Type B pancreatic cell (in vitro differentiated cells): ENCODE measurements at places on chromosomes 2 and 18. TPM values are rescaled to one million over a fixed set of nuclear protein-coding genes. Genes with fewer than 3 reads are reported as not detected.

GPR45 gene
- not detected in 2 replicates for total RNA-seq

SPHKAP gene
- total RNA-seq: 0.51 TPM in 1 of 2 replicates, not detected in the other

CKAP2L gene
- 9.7 and 25.4 TPM in 2 replicates for total RNA-seq

TUBA3E gene
- not detected in 2 replicates for total RNA-seq

TRAF3IP1 gene
- 20.9 and 21.0 TPM in 2 replicates for total RNA-seq

HOXD3 gene
- 25.4 TPM in 1 of 2 replicates, not detected in the other for total RNA-seq

LRP1B gene
- total RNA-seq: 2.5 and 16.0 TPM in 2 replicates

ASB18 gene
- total RNA-seq: not detected in 2 replicates

ATG9A gene
- 46.4 and 52.9 TPM in 2 replicates for total RNA-seq

LRATD1 gene
- total RNA-seq: 21.6 and 52.0 TPM in 2 replicates

KRTCAP3 gene
- 12.4 and 23.9 TPM in 2 replicates for total RNA-seq

SS18 gene
- total RNA-seq: 77.1 and 85.7 TPM in 2 replicates

OLA1 gene
- total RNA-seq: 82.1 and 94.4 TPM in 2 replicates

NLRC4 gene
- total RNA-seq: not detected in 2 replicates

DQX1 gene
- 1.4 and 3.2 TPM in 2 replicates for total RNA-seq

EGR4 gene
- total RNA-seq: 0.19 and 1.2 TPM in 2 replicates

CHST10 gene
- 7.2 and 26.9 TPM in 2 replicates for total RNA-seq

CXCR2 gene
- total RNA-seq: not detected in 2 replicates

MROH2A gene
- not detected in 2 replicates for total RNA-seq

DAPL1 gene
- 0.76 TPM in 1 of 2 replicates, not detected in the other for total RNA-seq

CD207 gene
- not detected in 2 replicates for total RNA-seq

SCN2A gene
- total RNA-seq: 0.92 and 1.1 TPM in 2 replicates

DES gene
- 1.4 and 9.3 TPM in 2 replicates for total RNA-seq

UGT1A7 gene
- 0.19 TPM in 1 of 2 replicates, not detected in the other for total RNA-seq

LIMS4 gene
- total RNA-seq: 1.0 TPM in 2 replicates
